ENCODE measurements at places on chromosomes 1 and 21.

GRCh38 chr1:92881391-92881790 is 49.6 kb downstream of the RPL5 start:
- DNase-seq = no peak

DNA sequence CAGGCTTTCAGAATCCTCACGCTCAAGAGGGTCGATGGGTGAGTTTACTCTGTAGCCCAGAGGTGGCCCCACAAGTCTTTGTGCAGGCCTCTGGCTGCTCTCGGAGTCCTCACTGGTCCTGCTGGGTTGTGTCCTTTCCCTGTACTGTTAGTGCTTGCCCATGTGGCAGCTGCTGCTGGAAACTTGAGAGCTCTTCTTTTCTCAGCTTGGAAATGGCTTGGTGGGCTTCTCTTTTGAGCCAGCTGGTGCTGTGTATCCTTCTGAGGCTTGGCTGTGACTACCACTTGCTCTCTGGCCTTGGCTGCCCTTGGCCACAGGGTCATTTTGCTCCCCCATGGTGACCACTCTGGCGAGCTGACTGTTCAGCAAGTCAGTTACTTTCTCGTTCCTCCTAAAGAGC is 82.2 kb upstream of the LMO4 start:
- no peak for DNase-seq

- no peak for DNase-seq
Measured at GRCh38 chr1:78279051-78279450, 211.7 kb upstream of the PTGFR start.

DNA sequence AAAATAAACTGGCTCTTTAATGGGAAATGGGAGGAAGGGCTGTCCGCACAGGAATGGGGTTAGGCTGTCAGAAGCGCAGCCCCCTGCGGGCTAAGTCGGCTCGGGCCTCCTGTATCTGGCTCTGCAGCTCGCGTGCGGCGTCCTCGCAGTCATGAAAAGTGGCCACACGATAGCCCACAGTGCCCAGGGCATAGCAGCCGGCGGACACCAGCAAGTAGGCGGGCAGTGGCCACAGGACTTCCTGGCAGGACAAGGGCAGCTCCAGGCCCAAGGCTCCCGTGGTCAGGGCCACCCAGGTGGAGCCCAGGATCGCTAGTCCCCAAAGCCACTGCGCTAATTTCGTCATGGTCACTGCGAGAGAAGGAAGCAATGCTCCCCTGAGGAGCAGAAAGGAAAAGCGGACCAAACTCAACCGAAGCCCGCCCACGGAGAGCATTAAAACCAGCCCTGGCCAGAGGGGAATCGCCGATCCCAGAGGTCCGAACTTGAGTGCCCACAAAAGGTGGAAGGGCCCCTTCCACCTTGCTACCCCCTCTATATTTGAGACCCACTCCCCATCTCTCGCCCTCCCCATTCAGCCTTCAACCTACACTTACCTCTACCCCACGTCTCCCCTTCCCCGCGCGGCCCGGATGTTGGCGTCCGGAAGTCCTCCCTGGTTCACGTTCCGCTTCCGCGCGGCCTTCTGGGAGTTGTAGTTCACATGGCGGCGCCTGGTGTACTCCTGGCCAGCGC is at the start of gene DPM3:
TSS of gene DPM3 (minus strand) at position 637 of the 735 bp plus-strand sequence. CDS start at position 346, 291 bp downstream.
- peak; percentile 87 for DNase-seq

GRCh38 chr21:35838987-35839763 is 221.2 kb downstream of the SETD4 start:
- no peak for DNase-seq

All from Caco-2 (cell line).